ENCODE measurements at places on chromosomes 4 and X. TPM values are rescaled to one million over a fixed set of nuclear protein-coding genes. Genes with fewer than 3 reads are reported as not detected.

Gene CDKL2
- total RNA-seq, result 0.64 TPM

Gene SHOX
- total RNA-seq, result not detected

Gene CDX4
- total RNA-seq, result not detected

DNA sequence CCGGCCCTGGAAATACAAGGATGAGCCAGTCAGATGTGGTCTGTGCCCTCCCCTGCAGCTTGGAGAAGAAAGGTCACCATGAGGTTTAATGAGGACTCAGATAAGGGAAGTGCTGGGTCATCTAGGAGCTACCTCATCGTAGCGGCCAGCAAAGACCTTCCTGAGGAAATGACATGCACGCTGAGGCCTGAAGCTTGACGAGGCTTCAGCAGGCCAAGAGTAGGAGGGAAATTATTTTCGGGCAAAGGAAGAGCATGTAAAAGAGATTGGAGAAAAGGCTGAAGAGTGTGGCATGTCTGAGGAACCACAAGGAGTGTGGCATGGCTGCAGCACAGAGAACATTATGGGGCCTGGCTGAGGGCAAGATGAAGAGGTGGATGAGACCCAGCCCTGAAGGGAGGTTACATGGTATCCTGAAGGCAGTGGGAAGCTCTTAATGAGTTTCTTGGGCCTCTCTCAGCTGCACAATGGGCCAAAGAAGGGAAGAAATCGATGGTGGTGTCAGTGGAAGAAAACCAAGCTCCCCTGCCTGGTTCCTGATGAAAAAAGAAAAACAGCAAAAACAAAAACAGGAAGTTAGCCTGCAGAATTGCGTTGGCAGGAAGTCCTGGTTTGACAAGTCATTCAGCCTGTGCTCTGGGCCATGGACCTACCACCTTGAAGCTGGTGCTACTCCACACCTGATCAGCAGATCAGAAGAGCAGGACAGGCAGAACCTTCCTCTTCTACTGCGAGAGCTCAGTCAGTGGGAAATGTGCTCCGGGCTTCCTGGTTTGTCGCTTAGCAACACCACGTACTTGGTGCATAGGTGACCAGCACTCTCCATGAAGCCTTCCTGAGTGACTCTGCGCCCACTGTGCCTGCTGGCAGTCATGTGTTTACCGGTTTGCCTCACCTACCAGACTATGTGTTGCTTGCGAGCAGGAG is 134.5 kb upstream of the KLF3 start:
- no peak for DNase-seq
